Pulmonary artery endothelial cell (primary cell): ENCODE measurements at places on chromosomes 2 and 18. TPM values are rescaled to one million over a fixed set of nuclear protein-coding genes. Genes with fewer than 3 reads are reported as not detected.

Gene COMMD1
- total RNA-seq = 41.4 and 42.3 TPM in 2 replicates

Gene FAP
- total RNA-seq = 0.21 and 0.53 TPM in 2 replicates

DNA sequence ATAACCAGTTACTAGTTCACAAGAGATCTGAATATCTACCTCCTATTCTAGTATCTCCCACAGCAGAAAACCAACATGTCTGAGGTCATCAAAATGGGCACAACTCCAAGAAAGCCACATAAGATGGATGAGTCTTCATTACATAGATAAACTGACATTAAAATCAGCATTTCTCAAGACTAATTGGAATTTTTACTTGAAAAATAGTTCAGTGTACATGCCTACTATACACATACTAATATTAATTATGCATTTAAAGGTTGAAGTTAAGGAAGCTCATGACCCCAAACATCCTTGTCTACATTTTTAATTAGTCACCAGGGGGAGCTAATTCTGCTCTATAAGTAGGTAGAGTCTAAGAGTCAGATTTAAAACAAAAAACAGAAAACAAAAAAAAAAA is 41.9 kb downstream of the ZNF521 start:
- peak; percentile 27 for DNase-seq

- no peak for DNase-seq
Measured at GRCh38 chr2:32246911-32247310, 17.8 kb downstream of the NLRC4 start.

DNA sequence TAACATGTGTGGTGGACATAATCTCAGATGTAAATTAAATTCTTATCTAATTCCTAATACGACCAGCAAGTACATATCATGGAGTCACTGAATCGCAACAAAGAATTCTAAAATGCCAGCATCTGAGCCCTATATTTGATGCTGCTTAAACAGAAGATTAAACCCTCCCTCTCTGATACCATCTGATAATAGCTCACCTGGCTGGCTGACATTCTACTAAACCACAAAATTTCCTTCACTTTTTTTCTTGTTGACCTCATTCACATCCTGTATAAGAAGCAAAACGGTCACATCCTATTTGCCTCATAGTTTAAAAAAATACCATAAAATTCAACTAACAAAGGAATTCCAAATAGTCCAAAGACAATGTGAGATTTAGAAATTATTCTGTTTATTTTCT is 371.6 kb upstream of the SLC8A1 start:
- no peak for DNase-seq
